T-helper 2 cell treated with Interferon-gamma antibody and Interleukin-4, amounts not matched to agents 5 μg/mL and 100 μg/mL, for 36 hours (primary cell): ENCODE measurements at places on chromosomes 6 and 20.

DNA sequence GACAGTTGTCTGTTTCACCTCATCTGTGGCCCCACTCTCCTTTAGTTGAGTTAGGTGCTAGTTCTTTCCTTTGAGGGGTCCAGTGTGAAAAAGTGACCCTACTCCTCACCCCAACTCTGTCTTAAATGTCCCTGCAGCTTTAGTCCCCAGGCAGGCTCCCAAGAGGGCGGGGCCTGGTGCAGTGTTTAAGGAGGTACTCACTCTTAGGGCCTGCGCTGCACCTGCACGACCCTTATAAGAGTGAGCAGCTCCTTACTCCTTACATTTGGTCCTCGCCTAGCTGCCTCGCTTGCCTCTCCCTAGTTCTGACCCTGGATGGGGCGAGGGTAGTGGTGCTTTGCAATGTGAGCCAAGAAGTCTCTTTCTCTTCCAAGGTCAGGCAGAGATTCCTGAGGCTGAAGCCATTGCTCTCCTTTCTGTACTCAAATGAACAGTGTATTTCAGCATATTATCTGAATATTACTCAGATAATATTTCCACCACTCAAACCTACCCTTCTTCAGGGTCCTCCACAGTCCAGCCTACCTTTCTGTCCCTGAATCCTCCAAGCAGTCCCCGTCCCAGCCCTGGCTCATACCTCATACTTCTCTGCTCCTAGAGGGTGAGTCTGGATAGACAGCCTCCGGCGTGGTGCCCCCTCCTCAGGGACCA, 11.9 kb upstream of the VEGFA start:
- DNase-seq: no peak

- no peak for DNase-seq
Measured at GRCh38 chr6:157438611-157439111, 57.7 kb downstream of the ZDHHC14 start.

DNA sequence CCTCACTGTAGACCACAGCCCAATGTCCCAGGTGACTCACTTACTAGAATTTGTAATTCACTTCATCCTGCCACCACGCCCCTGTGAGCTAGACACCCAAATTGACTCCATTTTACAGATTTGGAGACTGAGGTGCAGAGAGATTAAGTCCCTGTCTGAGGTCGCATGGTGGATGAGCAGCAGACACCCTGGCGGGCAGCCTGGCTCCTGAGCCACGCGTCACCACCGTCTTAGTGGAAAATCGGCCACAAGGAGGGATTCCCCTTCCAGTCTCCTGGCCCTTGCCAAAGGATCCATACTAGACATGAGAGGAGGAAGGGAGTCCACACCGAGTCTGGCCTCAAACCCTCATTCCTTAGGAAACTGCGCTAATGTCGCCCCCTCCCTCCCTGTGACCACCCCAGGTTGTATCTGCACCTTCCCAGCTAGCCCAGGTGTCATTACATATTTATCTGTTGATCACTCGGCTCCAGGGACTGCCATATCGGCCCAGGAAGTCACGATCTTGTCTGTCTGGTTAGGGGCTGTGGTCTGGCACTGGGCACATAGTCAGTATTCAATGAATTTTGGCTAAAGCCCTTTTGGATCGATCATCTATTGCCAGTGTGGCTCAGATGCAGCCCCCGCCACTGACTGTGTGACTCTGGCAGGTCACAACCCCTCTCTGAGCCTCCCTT, 25.7 kb upstream of the PTGIS start:
- DNase-seq: peak; percentile 66

- DNase-seq: no peak
Measured at GRCh38 chr20:8858181-8858787, 210.6 kb upstream of the PLCB4 start.

- DNase-seq: no peak
Measured at GRCh38 chr6:64988148-64988547, 718.9 kb downstream of the EYS start.

DNA sequence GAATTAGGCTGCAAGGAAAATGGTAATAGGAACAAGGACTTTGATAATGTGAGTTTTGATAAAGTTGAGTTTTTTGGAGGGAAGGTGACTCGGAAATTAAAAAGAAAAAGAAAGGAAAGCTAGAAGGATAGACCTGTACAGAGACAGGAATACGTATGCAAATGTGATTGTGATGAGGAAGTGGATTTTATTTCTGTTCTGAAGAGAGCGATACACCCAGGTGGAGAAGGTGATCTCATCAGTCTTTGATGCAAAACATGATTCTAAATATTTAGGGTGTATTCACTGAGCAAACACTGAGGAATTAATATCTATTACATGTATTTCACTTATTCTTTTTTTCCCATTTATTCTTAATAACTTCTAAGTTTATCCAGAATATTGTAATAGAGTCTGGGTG, 9.2 kb upstream of the PLEKHG1 start:
- DNase-seq: no peak

DNA sequence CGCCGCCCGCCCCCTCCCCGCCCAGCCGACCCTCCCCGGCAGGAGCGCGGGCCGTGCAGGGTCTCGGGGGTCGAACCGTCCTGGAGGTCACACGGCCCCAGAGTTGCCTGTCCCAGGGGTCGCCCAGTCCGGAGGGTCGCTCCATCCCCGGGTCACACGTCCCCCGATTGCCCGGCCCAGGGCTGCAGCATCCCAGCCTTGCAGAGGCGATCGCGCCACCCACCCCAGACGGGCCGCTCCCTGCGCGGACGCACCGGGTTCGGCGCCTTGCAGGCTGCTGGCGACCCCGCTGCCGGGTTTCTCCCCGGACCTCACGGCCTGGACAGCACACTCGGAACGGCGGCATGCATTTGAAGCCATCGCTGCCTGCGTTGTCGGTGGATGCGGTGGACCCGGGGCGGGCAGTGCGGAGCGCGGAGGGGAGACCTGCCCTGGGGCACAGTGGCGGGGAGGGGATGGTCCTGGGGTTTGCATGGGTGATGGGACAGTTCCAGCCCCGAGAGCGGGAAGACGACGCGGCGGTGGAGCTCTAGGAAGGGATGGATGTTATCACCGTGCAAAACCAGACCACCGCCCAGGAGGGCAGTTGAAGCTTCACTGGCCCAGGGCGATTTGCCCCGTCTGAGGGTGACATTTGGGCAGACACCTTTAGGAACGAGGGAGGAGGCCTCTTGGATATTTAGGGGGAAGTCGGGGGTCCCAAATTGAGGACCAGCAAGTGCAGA, 22.7 kb upstream of the FRMD1 start:
- DNase-seq: no peak

DNA sequence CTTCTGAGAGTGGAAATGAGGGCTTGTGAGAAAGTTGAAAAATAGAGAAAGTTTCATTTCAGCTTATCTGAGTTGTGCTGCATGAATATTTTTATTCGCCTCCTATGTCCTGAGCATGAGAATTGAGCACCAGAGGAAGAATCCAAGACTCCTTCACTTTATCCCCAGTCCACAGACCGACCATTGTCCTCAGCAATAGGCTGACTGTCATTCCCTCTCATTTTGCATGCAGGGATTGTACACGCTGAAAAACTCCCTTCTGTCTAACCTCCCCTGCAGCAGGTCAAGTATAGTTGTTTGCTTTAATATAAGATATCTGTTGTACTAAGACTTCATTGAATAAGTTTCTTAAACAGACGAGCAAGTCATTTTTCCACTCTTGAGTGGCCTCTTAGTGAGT, 437.6 kb downstream of the PRKN start:
- DNase-seq: no peak

GRCh38 chr6:21033575-21034026, 499.3 kb downstream of the CDKAL1 start:
- DNase-seq: no peak

DNA sequence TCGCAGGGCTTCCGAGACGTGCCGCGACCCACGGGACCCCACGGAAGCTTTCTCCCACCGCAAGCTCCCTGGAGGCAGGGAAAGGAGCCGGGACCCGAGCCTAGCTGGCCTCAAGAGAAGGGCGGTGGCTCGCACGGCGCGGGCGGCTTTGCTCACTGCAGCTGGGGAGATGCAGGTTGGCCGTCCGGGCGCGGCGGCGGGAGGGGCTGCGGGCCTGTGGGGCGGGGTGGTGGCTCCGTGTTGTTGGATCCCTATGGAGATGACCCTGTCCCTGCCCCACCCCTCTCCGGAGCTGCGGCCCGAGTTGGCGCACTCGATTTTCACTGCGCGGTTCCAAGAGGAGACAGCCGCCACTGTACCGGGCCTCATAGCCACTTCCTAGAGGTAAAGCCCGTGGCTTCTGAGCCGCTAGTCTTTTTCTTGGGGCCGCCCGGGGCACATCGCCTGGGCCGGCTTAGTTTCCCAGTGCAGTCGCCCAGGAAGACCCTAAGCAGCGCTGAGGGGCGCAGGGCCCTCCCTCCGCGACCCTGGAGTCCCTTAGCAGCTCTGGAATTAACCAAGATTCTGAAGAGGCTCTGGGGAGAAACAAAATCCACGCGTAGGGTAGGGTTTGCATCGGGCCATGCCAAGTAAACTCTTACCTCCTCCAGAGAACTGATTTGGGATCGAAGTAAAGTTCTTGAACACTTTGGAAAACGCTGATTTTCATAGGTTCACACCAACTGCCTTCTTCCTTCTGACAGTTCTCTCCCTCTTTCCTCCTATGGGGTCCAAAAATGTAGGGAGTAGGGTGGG, at the start of gene ECT2L:
ECT2L (plus strand) TSS at position 279 of the 795 bp plus-strand sequence. CDS start 17,188 bp downstream, outside the sequence.
- no peak for DNase-seq

GRCh38 chr6:125392682-125393081, 90.9 kb upstream of the HDDC2 start:
- no peak for DNase-seq

GRCh38 chr6:9799582-9799981, 615.3 kb downstream of the TFAP2A start:
- DNase-seq: no peak

DNA sequence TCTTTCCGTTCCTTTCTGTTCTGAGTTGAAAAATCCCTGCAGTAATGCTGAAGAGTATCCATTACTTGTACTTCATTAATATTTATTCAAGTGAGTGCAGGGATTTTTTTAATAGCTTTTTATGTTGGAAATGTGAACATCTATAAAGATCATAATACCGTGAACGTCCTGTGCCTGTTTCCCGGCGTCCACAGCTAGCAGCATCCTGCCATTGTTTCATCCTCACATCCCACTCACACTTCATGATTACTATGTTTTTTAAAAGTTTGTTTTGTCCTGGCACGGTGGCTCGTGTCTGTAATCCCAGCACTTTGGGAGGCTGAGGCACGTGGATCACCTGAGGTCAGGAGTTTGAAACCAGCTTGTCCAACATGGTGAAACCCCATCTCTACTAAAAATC, 54.3 kb downstream of the SASH1 start:
- no peak for DNase-seq

DNA sequence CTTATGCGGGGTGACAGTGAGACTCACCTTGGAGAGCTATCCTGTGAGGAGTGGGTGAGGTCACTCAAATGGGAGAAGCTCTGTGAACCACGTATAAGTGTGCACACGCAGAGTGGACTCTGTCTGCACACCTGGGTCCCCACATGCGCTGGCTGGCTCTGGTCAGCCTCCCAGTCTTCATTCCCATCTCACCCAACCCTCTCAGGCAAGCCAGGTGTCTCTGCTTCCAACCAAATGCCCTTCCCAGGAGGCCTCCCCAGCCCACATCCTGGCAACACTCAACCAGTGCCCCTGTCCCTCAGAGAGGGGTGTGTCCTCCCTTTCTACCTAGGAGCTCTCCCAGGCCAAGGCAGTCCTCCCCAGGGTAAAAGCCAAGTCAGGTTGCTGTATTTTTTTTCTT, 8.0 kb upstream of the PI16 start:
- no peak for DNase-seq

- DNase-seq: no peak
Measured at GRCh38 chr6:39956936-39957335, 22.7 kb upstream of the MOCS1 start.

DNA sequence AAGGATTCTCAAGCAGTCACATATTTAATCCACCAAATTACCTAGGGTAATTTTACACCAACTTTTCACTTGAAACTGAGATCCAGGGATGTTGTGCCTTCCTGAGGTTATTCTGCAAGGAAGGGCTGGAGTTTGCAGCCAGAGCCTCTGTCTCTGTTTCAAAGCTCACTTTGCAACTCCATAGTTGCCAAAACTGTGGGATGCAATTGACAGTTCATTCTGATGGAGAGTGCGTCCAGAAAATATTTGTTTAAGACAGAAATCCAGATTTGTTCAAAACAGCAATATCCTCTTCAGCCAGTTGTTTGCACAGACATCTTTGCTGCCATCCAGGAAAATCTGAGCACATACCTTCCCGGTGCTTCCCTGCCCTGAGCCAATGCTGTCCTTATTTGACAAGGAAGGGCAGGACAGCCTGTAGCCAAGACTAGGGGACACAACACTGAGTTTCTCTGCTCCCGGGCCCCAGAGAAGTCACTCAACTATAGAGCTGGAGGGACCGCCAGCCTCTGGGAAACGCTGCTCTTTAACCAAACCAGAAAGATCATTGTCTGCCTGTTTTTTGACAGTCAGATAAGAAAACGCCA, 297.4 kb downstream of the HIVEP2 start:
- DNase-seq: no peak

DNA sequence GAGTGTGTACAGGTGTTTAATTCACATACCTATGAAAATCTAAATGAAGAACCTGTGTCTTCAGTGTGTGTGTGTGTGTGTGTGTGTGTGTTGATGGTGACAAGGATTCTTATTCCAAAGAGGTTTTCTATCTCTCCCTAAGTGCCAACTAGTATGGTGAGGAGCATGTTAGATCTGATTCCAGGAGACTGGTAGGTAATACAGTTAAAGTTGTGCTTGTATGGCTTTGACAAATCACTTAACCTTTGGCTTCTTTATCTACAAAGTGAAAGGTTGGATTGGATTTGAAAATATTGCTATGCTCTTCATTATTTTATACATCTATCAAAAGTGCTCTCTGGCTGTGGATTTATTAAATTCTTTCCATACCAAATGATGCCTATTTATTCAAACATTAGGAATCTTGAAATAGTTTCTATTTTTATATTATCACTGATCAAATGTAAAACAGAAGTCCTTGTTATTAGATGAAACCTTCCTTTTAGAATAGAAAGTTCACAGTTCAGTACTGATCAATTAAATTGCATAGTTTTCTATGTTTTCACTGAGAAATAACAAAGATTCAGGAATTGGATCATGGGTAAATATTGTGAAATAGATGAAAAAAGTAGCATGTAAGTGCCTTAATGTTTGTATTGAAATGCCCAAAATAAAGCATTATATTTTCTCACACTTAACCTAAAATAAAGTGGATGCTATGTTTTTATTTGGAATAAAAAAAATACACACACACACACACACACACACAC, 84.4 kb upstream of the MLIP start:
- no peak for DNase-seq

DNA sequence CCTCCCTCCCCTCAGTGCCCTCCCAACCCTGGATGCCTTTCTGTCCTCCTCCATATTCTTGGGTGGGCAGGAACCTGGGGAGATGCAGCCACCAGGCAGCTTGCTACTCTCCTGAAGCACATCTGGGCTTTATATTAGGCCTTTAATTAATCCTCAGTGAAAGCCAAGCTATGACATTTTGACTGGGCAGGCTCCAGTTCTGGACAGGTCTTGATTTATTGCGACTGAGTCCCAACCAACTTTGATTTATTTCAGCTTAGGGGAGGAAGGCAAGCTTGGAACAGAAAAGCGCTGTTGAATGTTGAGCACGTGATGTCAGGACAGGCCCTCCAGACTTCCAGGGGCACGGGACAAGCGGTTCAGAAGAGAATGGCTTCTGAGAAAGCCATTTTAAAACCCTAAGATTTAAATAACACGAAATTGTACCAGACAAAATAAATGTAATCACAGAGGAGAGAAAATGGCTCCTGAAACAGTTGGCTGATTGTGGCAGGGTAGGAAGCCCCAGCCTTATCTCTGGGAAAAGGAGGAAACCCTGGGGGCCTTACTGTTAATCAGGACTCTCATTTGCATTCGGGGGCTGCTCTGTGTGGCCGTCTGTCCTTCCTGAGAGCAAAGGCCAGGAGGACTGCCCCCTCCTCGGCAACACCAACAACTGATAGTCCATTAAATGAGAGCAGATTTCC, 294.2 kb downstream of the FOXC1 start:
- no peak for DNase-seq

- no peak for DNase-seq
Measured at GRCh38 chr6:145539831-145540230, 195.5 kb downstream of the EPM2A start.
